GM19239 (cell line): ENCODE measurements at places on chromosomes 1 and 21.

- DNase-seq = no peak
Observed at GRCh38 chr1:163970151-163970550, 588.8 kb upstream of the PBX1 start.

GRCh38 chr1:19138958-19139581 lies 71.0 kb downstream of the UBR4 start:
- no peak for DNase-seq

DNA sequence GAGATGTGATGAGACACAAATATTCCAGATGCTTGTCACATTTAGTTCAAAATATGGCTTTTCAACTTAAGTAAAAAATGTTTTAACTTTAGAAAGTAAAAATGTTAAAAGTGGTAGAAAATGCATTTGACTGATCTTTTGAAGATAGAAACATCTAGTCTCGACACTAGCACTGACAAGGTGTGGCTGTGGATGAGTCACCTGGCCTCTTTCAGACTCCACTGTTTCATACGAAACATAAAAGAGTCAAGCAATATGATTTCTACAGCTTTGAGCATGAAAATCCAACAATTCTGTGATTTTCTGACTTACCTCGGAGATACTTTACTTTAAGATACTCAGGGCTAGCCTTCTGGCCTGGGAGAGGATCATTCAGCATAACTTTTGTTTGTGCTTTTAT lies 47.7 kb downstream of the TTC13 start:
- no peak for DNase-seq

DNA sequence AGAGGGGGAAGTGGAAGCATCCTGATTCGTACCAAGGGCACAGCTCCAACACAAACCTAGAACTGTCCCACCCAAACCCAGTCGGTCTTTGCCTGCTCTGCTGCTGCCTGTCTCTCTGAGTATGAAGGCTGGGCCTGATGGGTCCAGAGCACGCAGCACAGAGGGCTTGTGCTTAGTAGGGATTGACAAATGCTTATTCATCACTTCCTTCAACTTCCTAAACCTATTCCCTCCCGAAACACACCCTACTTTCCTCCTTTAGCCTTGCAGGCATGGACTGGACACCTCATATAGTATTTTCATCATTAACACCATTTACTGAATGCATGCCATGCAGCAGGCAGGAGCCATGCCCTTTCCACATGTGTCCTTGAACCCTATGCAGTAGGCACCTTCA lies 31.3 kb downstream of the FOXO6 start:
- DNase-seq = no peak

- DNase-seq = no peak
Observed at GRCh38 chr1:58754683-58755467, 29.0 kb downstream of the JUN start.

GRCh38 chr1:224118688-224119087 lies 4.8 kb downstream of the FBXO28 start:
- DNase-seq = no peak

DNA sequence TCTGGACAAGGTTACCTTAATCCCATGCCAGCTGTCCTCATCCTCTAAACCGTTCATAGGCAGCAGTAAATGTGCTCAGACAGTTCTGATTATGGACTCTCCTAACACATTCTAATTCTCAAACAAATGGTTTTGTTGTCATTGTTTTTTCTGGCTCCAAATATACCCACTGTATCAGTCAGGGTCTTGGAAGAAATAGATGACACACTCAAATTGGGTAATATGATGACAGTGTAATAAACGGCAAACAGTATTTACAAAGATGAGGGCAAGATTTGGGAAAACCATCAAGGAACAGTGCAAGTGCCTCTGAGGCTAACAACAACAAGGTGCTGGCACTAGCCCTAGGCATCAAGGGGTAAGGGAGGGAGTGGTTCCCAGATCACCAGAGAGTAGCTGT lies 4.3 kb upstream of the CDC20 start:
- DNase-seq = no peak

GRCh38 chr1:3069491-3070308 lies 697 bp downstream of the PRDM16 start:
- no peak for DNase-seq

- DNase-seq = no peak
Observed at GRCh38 chr1:167776151-167776550, 54.4 kb downstream of the MPZL1 start.

DNA sequence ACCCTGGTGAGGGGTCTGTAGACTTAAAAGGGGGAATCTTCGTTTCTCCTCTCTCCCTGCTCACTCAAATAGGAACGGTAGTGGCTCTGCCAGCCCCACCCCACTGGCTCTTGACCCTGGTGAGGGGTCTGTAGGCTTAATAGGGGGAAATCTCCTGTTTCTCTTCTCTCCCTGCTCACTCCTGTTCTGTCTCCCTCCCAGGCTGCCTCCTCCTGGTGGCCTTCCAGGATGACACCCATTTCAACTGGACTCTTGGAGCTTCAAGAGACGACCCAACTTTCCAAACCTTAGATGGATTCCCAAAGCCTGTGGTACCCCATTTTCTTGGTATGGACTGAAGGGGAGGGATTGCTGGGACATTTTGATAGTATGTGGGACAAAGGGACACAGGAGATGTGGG lies 1.4 kb upstream of the EPHB2 start:
- DNase-seq = no peak

- peak; percentile 90 for DNase-seq
Observed at GRCh38 chr1:7667625-7668218, 103.4 kb upstream of the VAMP3 start.

DNA sequence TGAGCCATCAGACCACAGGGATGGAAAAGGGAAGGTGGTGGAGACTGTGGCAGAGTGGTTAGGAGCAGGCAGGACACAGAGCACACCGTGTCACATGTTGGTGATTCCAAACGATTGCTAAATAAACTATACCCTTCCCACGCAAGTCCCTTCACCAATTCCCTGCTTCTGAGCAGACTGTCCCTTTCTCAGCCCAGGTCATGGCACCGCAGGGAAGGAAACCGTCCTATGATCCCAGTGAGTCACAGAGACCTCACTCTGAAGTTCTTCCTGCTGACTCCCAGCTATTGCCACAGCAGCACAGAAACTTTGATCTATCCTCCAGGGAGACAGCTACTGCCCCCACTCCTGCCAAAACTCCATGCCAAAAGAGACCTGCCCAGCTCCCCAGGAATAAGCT lies 19.2 kb downstream of the RIMS3 start:
- DNase-seq = no peak

DNA sequence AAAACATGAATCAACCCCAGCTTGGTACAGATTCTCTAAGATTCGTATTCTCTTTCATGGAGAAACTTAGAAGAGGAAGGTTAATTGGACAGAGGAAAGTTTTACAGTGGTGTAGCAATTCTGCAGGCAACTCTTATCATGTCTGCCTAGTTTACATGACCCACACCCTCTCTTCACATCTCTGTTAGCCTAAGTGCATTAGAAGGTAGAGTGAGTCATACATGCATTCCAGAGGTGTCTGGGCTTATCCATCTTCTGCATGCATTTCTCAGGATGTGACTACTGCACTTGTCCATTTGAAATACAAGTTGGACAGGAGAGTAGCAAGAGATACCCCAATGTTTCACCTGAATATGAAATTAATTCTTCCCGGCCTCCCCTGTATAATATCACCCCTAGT lies 578.4 kb upstream of the NCAM2 start:
- no peak for DNase-seq

GRCh38 chr1:158818560-158818959 lies 12.6 kb upstream of the MNDA start:
- DNase-seq = no peak

- no peak for DNase-seq
Observed at GRCh38 chr1:212827831-212828278, 19.6 kb downstream of the SPATA45 start.

DNA sequence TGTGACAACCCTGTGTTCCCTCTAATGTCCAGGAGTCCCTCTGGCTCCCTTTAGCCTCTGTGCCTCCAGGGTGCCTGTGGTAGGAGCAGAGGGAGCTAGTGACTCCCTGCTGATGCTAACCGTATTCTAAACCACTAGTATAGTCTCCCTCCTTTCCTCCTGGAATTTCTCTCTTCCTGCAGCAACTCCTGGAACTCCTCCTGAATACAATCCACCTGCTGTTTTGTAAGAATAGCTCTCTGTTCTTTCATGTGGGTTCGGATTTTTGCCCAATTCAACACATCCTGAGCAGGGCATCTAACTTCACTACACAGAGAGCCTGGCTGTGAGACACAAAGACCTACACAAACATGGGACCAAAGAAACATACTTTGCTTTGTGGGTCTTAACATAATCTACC lies 107.9 kb downstream of the RUNX1 start:
- no peak for DNase-seq

- DNase-seq = no peak
Observed at GRCh38 chr1:89457046-89457445, 67.6 kb upstream of the LRRC8B start.

GRCh38 chr1:179205284-179205683 lies 24.2 kb downstream of the ABL2 start:
- no peak for DNase-seq

GRCh38 chr1:165327538-165327937 lies 29.0 kb downstream of the LMX1A start:
- DNase-seq = no peak

GRCh38 chr1:6357243-6357936 lies 36.2 kb downstream of the ACOT7 start:
- no peak for DNase-seq

DNA sequence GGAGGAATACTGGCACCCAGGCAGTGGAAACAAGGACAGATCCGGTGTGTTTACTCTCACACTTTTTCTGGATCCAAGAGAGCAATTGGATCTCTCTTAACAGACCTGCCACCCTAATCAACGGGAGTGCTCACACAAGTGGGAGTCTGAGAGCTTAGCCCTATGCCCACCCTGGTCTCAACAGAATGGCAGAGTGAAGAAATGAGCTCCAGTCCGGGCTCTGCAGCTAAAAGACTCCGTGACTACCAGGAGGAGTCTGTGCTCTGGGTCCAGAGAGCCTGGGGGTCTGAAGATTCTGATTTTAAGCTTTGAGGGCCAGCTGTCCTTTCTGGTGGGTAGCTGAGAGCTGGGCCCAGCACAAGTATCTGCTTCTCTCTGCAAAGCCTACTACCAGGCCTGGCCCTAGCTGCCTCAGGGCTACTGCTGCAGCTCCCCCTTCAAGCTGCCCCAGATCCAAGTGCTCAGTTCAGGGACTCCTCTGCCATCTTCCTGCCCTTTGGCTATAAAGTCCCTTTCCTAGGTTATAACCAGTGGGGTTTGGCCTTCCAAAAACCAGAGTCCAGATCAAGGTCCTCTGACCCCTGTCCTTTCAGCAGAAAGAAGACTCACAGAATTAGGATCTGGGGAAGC lies 3.9 kb downstream of the S100A9 start:
- no peak for DNase-seq

DNA sequence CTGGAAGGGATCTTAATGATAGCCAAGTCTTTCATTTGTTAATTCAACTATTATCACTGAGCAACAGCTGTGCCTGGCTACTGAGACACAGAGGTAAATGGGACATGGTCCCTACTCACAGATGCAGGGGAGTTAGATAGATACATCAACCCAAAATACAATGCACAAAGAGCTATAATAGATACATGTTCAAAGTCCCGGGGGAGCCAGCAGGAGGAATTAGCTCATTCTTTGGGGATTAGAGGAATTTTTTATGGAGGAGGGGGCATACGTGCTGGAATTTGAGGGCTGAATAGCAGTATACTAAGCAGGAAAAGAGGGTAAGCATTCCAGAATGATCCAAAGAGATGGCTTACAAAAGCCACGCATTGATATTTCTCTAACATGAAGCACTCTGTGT lies 34.6 kb downstream of the C8B start:
- no peak for DNase-seq

DNA sequence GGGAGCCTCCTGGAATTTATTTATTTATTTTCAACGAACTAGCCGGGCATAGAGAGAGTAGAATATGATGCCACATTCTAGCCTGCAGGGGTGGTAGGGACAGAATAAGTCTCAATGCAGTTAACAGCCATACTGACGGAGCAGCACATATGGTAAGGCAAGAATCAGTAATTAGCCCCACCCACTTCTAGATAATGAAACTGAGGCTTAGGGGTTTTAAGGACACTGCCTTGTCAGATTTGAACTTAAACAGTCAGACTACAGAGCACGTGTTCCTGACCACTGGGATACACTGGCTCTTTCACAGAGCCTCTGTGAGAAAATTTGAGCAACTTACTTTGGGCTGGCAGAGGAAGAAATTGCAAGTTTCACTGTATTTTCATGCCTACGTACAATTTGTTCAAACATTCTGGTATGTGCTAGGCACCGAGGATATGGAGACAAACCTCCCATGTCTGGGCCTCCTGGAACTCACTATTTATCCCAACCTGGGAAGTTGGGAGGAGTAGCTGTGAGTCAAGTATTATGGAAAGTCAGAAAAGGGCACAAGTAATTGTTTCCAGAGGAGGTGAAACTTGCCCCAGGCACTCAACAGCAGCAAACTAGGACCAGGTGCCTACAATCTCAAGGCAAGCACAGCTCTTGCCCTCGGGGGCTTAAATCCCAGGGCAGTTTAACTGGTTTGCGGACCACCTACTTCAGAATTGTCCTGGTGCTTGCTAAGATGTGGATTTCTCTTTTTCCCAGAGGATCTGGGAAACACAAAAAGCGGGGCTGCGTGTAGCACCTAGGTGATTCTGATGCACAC lies 1.6 kb upstream of the CLIC4 start:
- no peak for DNase-seq

- no peak for DNase-seq
Observed at GRCh38 chr1:174800216-174800851, 199.4 kb upstream of the CACYBP start.

DNA sequence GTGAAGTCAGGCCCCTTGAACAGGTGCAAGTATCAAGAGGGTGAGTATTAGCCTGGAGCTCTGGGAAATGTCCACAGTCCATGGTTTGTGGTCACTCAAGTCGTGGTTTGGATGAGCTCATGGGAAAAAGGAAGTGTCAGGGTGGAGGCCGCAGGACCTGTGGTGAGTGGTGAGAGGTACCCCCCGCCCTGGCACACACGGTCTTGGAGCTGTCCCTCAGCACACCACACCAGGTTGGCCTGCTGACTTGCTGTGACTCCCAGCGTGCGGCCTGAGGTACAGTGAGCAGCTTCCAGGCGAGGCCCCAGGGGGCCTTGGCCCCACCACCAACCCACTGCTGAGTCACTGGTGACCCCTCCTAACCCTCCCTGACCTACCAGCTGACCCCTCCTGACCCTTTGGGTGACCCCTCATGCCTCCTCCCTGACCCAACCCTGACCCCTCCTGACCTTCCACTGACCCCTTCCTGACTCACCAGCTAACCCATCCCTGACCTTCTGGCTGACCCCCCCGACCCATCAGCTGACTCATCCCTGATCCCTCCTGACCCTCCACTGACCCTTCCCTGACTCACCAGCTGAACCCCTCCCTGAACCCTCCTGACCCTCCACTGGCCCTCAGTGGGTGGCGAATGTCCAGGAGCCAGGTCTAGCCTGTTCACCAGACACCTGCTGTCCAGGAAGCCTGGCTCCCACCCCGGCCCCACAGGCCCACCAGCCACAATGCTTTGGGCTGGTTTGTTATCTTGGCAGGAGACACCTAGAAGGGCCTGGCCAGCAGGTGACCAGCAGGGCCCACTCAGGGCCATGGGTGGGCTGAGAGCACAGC lies 34.8 kb upstream of the RNF187 start:
- no peak for DNase-seq

- DNase-seq = no peak
Observed at GRCh38 chr1:54112705-54113368, 40.0 kb downstream of the CDCP2 start.
